Activated CD4-positive, alpha-beta T cell treated with anti-CD3 and anti-CD28 coated beads, Interleukin-2, amount 50 U/mL, for 1 hour (primary cell): ENCODE measurements at places on chromosomes 2 and 18.

GRCh38 chr2:14861181-14861580, 228.7 kb downstream of the LRATD1 start:
- no peak for DNase-seq

- no peak for DNase-seq
Measured at GRCh38 chr2:55425431-55425831, 5.8 kb upstream of the CCDC88A start.

DNA sequence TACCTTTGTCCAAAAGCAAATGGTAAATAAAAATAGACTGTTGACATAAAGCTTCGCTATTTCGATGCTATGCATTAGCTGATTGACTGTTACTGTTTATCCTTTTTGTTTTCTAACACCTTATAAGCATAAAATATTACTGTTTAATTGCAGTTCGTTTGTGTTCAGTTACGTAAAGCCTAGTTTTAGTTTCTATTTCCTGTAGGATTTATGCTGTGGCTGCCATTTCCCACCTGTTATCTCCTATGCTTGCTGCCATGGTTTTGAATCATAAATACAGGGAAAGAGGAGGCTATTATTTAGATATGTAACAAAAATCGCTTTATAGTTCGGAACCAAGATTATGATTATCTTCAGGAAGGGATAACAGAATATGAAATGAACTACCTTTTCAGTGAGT, 3.9 kb downstream of the TANK start:
- no peak for DNase-seq

GRCh38 chr18:22705328-22705727, 227.8 kb upstream of the RBBP8 start:
- DNase-seq, result no peak
